Activated T-cell treated with anti-CD3 and anti-CD28 coated beads, Interleukin-2, amount 50 U/mL, for 1 hour (primary cell): ENCODE measurements at places on chromosomes 7 and 10.

DNA sequence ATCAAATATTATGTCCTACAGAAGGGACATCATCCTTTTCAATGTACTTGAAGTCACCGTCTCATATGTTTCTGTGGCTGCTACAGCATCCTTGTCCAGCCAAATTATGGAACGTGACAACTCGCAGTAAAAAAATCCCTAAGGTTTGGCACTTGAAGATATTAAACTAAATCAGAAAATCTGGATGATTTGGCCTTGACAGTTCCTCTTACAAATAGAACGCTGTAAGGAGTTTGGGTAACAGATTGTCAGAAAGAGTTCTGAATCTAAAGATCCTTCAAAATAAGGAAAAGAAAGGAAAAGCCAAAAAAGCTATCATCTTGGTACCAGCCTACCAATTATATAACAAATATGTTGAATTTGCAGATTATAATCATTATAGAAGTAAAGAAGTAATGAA is 21.0 kb downstream of the XRCC2 start:
- no peak for DNase-seq

DNA sequence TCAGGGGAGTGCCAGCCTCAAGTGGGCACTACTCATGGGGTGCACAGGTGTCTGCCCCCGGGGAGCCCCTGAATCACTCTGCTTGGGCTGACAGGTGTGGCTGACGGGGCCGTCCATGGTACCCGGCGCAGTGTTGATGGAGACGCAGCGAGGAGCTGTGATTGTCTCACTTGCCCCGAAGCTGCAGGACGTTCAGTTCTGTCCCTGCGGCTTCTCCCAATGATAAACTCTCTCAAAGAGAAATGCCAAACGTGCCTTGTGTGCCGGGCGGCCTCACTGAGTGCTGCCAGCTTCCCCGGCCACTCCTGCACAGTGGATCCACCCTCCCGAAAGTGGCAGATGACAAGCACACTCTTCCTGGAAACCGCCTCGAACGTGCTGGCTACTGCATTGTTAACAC is 203.2 kb downstream of the DNAJB6 start:
- DNase-seq, result no peak

- DNase-seq, result no peak
Measured at GRCh38 chr7:31186202-31186601, 134.1 kb downstream of the ADCYAP1R1 start.

DNA sequence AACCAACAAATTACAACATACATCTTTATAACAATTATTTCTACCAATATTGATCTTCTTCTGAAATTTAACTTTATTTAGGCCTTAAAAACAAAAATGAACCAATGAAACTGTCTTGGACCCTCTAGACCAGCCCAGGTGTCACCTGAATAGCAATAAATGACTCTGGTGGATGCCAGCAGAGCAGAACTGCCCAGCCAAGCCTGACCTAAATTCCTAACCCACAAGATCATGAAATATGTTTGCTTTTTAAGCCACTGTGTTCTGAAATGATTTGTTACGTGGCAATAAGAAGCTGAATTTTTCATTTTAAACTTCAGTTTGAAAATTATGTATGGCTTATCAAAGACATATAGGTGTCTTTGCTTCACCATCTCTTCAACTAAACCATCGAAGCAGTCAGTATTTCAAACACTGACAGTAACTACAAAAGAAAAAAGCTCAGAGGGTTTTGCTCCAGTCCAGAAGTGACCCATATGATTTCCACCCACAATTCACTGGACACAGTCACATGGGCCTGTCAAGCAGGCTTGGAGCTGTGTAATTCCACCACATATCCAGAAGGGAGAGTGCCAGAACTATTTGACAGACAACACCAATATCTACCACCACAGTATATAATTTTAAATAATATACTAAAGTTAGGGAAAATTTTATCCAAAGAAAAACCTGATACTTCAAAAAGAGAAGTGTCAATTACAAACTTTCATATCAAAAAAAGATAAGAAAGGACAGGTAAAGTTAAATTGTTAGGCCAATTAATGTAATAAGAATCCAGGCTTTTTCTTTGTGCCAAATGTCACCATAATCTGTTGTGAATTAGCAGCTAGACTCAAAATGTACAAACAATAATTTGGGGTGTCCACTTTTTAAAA is 94.5 kb downstream of the KMT2C start:
- no peak for DNase-seq
